Thoracic aorta (tissue), 2 donors: ENCODE measurements at places on chromosomes 3 and 15. TPM values are rescaled to one million over a fixed set of nuclear protein-coding genes. Genes with fewer than 3 reads are reported as not detected.

GRCh38 chr3:191070201-191070600, 128.8 kb upstream of the OSTN start:
- H3K4me3 ChIP-seq = no peak overlapping the region
- no peaks in the 10 kb centered on the region for H3K27me3 ChIP-seq
- no peak for DNase-seq
- no peaks in the 10 kb centered on the region for H3K36me3 ChIP-seq
- no peak overlapping the region for H3K27ac ChIP-seq

DNA sequence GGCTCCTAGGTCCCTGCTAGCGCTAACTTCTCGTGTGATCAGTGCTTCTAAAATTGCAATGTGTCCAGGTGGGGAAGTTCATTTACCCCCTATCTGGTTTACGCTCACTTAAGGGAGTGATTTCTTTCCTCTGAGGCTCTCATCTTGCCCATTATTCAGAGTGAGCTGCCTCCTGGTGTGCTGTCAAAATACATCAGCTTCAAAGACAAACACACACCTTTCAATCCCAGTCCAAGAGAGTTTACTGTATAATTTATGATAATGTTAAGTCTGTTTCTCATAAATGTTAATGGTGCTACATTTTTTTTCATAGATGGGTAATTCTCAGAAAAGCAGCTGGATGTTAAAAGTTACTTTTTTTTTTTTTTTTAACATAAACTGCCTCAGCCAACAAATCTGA, 112.3 kb downstream of the RORA start:
- no peak overlapping the region for H3K27ac ChIP-seq
- H3K36me3 ChIP-seq = no peaks in the 10 kb centered on the region
- no peaks in the 10 kb centered on the region for H3K4me1 ChIP-seq
- H3K4me3 ChIP-seq = no peak overlapping the region
- DNase-seq = no peak

DNA sequence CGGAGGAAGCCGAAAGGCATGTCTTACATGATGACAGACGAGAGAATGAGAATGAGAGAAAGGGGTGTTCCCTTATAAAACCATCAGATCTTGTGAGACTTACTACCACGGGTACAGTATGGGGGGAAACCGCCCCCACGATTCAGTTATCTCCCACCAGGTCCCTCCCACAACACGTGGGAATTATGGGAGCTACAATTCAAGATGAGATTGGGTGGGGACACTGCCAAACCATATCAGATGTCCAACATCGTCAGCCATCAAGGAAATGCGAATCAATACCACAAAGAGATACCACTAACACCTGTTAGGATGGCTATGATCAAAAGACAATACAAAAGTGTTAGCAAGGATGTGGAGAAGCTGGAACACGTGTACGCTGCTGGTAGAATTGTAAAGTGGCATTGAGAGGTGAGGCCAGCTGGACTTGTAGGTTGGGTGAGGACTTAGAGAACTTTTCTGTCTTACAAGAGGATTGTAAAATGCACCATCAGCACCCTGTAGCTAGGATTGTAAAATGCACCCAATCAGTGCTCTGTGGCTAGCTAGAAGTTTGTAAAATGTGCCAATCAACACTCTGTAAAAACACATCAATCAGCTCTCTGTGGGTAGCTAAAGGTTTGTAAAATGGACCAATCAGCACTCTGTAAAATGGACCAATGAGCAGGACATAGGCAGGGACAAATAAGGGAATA, 37.5 kb downstream of the VGLL4 start:
- H3K4me1 ChIP-seq = peaks cover 89% of the 10 kb centered on the region
- no peak overlapping the region for H3K4me3 ChIP-seq
- no peaks in the 10 kb centered on the region for H3K36me3 ChIP-seq

DNA sequence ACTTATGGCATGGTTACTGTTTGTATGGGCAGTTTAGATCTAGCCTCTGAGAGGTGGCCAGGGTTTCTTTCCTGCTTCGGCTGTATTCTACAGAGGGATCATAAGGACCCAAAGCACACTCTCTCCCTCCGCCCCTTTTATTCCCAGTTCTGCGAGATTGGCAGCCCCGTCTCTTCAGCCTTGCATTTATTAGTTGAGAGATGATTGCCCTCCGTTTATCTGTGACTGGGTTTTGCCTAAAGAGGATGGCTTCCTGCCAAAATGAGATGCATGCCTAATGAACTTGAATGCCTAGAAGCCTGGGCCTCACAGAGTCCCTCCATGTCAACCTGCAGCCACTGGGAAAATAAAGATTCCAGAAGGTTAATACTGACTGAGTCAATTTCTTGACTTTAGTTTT, 97.1 kb upstream of the CHL1 start:
- no peak for DNase-seq
- H3K27me3 ChIP-seq = no peaks in the 10 kb centered on the region
- no peak overlapping the region for H3K4me3 ChIP-seq
- no peaks in the 10 kb centered on the region for H3K4me1 ChIP-seq
- H3K27ac ChIP-seq = no peak overlapping the region

DNA sequence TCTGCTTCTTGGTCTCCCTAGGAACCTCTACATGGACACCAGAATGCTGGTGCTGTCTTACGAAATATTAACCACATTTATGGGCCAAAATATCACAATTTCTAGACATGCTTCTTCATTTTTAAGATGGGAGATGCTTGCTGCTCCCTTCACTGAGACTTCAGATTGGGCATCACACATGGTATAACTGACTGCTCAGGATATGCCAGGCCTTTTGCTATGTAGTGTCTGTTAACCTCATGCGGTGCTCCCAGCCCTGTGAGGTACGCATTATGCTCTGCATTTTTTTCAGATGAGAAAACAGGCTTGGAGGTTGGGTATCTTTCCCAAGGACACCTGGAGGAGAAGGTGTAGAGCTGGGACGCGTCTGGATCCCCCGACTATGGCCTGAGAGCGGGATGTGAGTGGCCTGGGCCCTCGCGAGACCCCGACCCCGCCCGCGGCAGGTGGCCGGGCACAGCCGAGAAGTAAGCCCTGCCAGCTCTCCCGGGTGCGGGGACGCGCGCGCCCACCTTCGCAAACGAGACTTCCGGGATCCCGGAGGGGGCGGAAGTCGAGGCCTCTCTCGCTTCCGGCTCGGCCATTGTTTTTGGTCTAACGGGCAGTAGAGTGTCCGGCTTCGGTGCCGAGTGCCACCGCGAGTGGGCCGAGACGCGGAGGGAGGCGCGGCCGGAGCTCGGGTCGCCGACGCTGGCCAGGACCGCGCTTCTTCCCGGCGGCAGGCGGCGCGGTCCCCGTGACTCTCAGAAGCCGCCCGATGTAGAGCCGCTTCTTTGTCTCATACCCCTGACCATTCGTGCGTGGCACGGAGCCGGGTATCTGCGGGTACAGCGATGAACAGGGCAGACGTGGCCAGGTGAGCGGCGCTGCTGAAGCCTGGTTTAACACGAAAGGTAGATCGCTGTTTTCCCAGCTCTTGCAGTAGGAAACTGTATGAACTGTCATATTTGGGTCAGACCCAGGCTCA, at the start of gene ZKSCAN7:
ZKSCAN7 (plus strand) TSS at position 568 of the 967 bp plus-strand sequence. CDS start 1,855 bp downstream, outside the sequence.
- no peaks in the 10 kb centered on the region for H3K27me3 ChIP-seq
- H3K4me3 ChIP-seq = peak within 1 kb of the TSS; percentile 67
- no peaks in the 10 kb centered on the region for H3K36me3 ChIP-seq
- peak within 1 kb of the TSS; percentile 60 for H3K27ac ChIP-seq

DNA sequence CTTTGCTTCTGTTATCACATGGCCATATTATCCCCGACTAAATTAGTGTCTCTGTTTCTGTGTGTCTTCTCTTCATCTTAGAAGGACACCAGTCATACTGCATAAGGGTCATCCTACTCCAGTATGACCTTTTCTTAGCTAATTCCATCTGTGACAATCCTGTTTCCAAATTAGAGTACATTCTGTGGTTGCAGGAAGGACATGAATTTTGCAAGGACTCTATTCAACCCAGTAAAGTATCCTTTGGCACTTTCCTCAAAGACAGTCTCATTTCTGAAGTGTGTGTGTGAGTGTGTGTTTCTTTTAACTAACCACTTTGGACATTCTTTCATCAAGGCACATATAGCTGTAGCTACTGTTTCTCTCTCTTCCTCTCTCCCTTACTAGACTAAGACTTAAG, 15.2 kb upstream of the MME start:
- no peaks in the 10 kb centered on the region for H3K4me1 ChIP-seq
- no peak overlapping the region for H3K4me3 ChIP-seq
- H3K27me3 ChIP-seq = no peaks in the 10 kb centered on the region
- no peaks in the 10 kb centered on the region for H3K36me3 ChIP-seq

- peaks cover 72% of the 10 kb centered on the region for H3K4me1 ChIP-seq
- H3K27me3 ChIP-seq = no peaks in the 10 kb centered on the region
- H3K36me3 ChIP-seq = peaks cover 34% of the 10 kb centered on the region
- H3K4me3 ChIP-seq = no peak overlapping the region
- H3K27ac ChIP-seq = peak overlapping the region; percentile 72
Observed at GRCh38 chr3:30644615-30645014, 38.2 kb downstream of the TGFBR2 start.

DNA sequence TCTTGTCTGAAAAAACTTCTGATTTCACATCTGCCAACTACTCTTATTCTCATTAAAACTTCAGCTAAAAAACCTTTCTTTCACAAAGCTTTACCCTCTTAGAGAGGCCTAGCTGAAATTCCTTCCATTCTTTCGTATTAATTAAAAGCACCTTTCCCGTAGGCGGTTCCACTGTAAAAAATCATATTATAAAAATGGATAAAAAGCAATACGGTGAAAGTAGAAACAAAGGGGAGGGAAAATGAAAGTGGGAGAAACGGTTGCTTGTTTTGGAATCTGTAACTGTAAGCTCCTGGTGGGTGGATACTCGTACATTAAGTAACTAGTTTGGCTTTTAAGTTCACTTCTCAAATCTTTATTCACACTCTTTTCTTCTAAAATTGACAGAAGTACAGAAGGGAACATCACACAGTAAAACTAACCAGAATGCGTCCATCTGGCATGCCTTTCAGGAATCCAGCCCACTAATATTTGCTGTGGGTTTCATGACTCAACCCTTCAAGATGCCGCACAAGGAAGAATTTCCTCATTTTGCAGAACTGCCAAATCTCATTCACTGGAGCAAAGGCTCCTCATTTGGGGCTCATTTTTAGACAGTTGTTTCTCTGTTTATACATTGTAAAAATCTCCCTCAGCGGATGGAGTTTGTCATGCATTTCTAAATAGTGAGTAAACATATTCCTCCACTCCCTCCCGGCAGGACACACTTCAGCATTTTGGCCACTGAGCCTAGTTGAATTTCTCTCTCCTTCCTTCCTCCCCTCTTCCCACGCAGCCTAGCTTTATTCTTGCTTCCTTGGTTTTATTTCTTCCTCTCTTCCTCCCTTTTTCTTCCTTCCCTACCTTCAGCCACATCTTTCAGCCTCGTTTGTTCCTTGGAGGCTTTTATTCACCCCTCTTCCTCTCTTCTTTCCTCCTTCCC, 419.5 kb upstream of the NAALADL2 start:
- no peaks in the 10 kb centered on the region for H3K36me3 ChIP-seq
- peak overlapping the region; percentile 76 for H3K27ac ChIP-seq
- DNase-seq = no peak
- no peaks in the 10 kb centered on the region for H3K27me3 ChIP-seq
- peaks cover 32% of the 10 kb centered on the region for H3K4me1 ChIP-seq

- no peak overlapping the region for H3K4me3 ChIP-seq
- H3K4me1 ChIP-seq = no peaks in the 10 kb centered on the region
- H3K27me3 ChIP-seq = no peaks in the 10 kb centered on the region
- H3K27ac ChIP-seq = no peak overlapping the region
- H3K36me3 ChIP-seq = no peaks in the 10 kb centered on the region
- DNase-seq = no peak
Observed at GRCh38 chr3:42786212-42786611, 13.2 kb upstream of the CCDC13 start.

- H3K27me3 ChIP-seq = no peaks in the 10 kb centered on the region
- H3K4me1 ChIP-seq = no peaks in the 10 kb centered on the region
- H3K36me3 ChIP-seq = peaks cover 7% of the 10 kb centered on the region
Observed at GRCh38 chr3:94082391-94082937, 19.6 kb downstream of the NSUN3 start.

- H3K4me3 ChIP-seq = no peak overlapping the region
- no peak for DNase-seq
- no peaks in the 10 kb centered on the region for H3K27me3 ChIP-seq
Observed at GRCh38 chr3:143634991-143635390, 213.3 kb downstream of the SLC9A9 start.

DNA sequence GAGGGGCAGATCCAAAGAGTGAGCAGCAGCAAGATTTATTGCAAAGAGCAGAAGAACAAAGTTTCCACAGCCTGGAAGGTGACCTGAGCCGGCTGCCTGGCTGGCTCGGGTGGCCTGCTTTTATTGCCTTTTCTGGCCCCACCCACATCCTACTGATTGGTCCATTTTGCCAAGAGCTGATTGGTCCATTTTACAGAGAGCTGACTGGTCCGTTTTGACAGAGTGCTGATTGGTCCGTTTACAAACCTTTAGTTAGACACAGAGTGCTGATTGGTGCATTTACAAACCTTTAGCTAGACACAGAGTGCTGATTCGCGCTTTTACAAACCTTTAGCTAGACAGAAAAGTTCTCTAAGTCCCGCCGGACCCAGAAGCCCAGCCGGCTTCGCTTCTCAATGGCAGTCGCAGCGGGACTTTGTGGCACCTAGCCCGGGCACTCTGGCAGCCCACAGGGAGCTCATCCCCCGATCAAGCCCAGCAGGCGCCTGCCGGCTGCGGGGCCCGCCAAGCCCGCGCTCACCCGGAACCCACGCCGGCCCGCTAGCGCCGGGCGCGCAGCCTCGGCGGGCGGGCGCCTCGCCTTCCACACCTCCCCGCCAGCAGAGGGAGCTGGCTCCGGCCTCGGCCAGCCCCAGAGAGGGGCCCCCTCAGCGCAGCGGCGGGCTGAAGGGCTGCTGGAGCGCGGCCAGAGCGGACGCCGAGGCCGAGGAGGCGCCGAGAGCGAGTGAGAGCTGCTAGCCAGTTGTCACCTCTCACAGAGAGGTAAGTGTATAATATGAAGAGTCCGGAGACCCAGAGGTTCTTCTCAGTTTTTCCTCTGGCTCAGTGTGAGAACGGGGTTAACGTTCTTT, 339.2 kb downstream of the CHL1 start:
- no peaks in the 10 kb centered on the region for H3K36me3 ChIP-seq
- no peaks in the 10 kb centered on the region for H3K27me3 ChIP-seq
- H3K4me3 ChIP-seq = peak overlapping the region; percentile 77
- H3K27ac ChIP-seq = peak overlapping the region; percentile 58
- no peak for DNase-seq

DNA sequence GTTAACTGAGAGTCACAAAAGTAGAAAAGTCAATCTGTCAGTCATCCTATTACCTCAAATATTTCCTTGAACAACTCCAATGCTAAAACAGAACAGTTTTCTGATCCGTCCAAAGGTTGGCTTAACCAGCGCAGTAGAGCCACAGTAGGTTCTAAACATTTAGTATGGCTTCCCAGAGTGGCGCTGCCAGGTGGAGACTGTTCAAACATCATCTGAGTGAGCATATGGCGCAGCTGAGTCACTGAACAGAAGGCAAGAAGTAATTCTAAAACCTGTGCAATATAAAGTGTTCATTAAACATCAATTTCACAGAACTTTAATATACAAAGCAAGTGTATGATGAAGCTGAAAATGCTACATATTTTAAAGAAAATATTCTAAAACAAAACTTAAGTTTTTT, 19.9 kb downstream of the CIP2A start:
- no peaks in the 10 kb centered on the region for H3K27me3 ChIP-seq
- no peak for DNase-seq
- no peak overlapping the region for H3K27ac ChIP-seq
- peaks cover under 1% of the 10 kb centered on the region for H3K36me3 ChIP-seq

The SLC6A20 gene
- 0.28 TPM for total RNA-seq

The SAMMSON gene
- total RNA-seq = 25.3 TPM

The ZXDC gene
- total RNA-seq = 53.5 TPM
